Head of caudate nucleus (tissue), 42 donors: ENCODE measurements at places on chromosomes 1 and 21.

DNA sequence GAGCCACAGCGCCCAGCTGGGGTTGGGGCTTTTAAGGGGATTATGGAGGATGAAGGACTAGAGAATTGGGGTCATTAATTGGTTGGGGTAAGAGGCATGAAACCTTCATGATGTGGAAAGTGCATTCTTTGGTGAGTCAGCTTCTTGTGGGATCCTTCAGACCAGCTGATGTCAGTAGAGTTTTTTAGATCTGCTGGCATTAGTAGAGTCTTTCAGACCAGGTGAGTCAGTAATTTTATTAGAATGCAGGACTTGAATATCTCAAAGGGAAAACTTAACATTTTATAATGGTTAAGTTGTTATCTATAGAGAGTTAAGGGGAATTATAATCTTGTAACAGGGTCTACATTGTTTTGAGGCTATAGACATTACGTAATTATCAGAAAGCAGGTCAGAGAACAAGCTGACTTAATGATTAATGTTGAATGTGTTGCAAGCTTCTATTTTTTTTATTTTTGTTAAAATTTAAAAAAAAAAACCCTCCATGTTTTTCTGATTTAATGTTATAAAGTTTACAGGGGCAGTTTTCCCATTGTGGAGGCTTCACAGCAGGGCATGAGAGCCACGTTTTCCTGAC, 160.9 kb upstream of the FMN2 start:
- no peak for DNase-seq

DNA sequence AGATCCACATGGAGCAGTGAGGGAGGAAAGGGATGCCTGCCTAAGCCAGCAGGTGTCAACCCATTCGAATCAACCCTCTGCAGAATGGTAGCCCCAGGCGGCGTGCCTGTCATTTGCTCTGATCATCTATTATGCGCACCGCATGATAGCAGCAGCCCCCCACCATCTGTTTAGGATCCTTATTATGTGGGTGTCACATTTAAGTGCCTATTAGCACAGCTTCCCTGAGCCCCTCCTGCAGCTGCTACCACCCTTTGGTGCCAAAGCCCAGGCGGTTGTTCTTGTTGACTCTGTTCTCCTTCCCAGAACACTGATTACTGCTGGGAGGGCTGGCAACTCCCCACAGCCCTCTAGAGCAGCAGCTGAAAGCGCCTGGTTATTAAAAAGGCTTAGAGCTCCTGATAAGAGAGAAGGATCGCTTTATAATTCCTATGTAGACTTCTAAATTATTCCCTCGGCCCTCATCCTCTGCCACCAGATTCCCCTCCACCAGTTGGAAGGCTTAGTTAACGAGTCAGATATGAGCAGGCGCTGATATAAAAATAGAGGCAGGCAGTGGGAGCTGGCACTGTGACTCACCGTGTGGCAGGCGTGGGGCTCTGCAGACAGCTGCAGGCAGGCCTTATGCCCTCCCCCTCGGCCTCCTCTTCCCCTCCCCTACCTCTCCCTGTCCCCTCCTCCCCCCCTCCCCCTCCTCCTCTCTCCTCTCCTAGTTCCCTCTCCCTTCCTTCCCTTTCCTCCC, 23.0 kb downstream of the ACTA1 start:
- peak; percentile 97 for DNase-seq

GRCh38 chr1:24903560-24903954, 26.5 kb downstream of the RUNX3 start:
- no peak for DNase-seq

- DNase-seq: no peak
Measured at GRCh38 chr1:242219298-242219901, 220.5 kb upstream of the MAP1LC3C start.

DNA sequence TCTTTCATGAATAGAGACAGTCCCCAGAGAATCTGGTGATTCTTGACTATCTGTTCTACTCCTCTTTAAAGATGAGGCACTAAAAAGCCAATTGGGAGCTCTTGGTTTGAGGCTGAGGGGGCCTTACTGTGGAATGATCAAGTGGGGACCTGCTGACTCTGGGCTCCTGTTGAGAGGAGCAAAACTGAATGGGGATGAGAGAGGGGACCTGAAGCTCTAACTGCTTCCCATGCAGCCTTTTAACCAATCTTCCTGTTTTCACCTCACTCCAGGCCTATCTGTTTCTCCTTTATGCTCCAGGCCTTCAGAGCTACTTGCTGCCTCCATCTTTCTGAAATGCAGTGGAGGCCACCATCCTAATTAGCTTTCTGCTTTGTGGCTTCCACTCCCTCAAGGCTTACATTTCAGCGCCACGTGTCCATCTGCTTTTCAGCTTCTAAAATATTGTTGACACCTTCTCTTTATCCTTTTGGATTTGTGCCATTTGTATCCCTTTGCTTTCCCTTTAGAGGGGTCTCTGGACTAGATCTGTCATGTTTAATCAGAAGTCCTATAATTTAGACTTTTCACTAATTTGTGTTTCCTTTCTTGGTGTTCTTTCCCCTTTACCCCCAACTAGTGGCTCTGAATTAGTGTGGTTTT, 145.7 kb downstream of the DHRS3 start:
- no peak for DNase-seq

DNA sequence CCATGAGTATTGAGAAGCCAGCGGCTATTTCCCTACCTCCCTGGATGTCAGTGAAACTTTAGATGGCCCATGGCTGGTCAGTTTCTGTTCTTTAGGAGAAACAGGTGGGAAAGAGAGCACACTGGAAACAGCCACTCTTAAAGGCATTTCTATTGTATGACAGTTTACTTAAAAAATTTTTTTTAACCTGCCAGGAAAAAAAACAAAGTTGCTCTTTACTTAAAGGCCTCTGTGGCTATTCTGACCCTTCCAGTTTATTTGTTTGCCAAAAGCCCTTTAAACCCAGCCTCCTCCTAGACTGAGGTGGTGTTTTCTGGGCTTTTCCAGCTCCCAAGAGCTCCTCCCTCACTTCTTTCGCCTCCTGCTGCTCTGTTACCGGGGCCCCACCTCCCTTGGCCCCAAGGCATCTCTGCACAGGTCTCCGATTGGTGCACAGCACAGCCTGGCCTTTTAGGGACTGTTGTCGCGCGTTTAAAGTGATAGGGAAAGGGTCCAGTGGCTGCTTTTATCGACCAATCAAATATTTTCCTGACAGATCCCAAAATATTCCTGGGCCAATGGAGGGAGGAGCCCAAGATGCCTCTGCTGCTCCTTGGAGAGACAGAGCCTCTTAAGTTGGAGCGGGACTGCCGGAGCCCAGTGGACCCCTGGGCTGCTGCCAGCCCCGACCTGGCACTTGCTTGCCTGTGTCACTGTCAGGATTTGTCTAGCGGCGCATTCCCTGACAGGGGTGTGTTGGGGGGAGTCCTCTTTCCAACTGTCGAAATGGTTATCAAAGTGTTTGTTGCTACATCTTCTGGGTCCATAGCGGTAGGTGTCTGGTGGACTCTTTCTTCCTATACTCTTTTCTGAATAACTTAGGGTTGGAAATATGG, at the start of gene SH3BGR:
TSS of gene SH3BGR (plus strand) at position 639 of the 875 bp plus-strand sequence. CDS start at position 766, 127 bp downstream.
- peak; percentile 50 for DNase-seq

GRCh38 chr1:244325056-244325758, 126.5 kb downstream of the ADSS2 start:
- no peak for DNase-seq

- peak; percentile 53 for DNase-seq
Measured at GRCh38 chr1:203625628-203626019, 1.0 kb upstream of the ATP2B4 start.

DNA sequence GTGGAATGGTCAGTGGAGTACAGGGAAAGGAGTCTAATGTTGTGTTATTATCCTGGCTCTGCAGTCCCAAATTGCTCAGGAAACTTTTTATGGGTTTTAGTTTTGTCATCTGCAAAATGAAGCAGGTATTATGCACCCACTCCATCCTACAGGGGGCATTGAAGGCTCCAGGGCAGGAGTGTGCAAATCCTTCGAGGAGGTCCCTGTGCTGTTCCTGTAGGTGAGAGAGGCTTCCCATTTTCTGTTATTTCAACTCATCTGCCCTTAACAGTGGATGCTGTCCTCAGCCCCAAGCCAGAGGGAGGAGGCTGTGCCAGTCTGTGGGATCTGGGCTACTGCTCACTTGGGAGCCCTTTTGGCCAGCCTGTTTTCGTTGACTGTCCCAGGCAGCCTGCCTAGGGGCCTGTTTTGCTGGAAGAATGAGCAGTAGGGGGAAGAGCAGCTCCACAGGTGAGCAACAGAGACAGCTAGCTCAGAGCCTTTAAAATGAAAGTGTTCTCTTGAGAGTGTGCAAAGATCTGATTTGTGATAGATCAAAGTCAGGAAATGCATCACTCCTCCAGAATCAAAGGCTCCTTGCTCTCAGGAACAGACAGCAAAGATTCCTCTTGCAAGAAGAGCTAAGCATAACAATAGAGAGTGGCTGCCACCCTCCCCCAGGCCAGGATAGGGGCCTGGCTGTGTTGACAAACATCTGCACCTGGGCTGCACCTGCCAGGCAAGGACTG, 317.6 kb upstream of the PROX1 start:
- DNase-seq: no peak

DNA sequence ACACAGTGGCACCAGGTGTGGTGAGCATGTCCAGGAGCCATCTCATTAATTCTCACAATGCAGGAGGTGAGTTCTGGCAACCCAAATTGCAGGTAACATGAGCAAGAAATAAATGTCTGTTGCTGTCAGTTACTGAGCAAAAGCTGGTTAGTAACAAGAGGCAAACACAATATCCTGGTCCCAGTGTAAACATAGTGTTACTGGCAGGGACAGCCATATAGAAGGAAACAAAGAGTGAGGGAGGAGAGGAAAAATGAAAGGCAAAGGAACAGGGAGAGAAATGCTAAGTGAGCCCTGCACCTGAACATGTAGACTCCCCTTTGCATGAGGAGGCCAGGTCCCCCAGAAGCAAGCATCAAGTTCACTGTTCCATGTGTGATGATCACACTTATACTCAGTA, 203.6 kb downstream of the TRABD2B start:
- no peak for DNase-seq

GRCh38 chr1:87393445-87394085, 64.9 kb downstream of the LMO4 start:
- no peak for DNase-seq

- no peak for DNase-seq
Measured at GRCh38 chr1:211237579-211237978, 21.6 kb upstream of the RCOR3 start.

DNA sequence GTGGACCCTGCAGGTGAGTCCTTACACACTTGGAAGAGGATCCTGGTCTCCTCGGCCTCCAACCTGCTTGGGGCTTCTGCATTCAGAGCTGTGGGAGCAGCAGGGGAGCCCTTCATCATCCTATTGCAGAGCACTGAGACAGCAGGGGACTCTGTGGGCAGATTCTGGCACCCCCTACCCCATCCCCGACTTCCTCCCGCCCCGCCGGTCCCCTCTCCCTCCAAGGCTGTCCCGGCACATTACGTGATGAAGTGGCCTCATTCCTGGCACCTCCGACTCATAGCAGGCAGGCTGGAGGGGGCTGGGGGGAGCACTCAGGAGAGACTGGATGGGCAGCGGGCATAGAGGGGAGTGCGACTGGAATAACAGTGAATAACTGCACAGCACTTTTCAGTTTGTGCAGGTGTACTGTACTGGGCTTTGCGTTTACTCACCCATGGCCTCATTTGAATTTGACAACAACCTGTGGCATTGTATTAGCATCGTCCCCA, 394.1 kb downstream of the MATN1 start:
- no peak for DNase-seq

DNA sequence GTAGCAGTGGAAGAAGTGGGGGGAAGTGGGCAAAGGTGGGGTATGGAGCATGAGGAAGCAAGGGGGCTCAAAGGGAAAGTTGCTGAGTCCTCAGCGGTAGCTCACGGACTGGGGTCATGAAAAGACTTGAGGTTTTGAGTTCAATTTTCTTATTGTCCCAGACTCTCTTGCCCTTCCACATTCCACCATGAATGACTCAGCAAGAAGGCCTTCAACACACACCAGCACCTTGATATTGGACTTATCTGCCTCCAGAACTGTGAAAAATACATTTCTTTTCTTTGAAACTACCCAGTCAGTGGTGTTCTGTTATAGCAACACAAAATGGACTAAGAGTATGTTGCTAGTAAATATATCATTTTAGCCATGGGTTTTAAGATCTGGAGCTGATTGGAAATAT, 17.3 kb upstream of the RHBDL2 start:
- DNase-seq: no peak

DNA sequence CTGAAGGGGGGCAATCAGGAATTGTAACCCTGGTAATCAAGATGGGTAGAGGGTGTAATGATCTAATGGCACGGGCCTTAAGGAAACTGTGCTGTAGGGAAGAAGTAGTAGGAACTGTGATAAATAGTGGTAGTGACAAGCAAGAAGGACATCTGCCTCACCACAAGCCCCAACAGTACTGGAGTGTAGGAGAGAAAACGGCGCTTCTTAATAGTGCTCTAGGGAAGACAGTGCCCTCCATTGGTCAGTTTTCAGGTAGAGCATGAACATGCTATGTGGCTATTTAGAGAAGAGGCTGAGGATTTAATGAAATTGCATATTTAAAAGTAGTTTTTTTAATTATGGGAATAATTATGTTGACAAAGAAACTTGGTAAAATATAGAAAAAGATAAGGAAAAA, 32.2 kb downstream of the SLC30A7 start:
- no peak for DNase-seq

DNA sequence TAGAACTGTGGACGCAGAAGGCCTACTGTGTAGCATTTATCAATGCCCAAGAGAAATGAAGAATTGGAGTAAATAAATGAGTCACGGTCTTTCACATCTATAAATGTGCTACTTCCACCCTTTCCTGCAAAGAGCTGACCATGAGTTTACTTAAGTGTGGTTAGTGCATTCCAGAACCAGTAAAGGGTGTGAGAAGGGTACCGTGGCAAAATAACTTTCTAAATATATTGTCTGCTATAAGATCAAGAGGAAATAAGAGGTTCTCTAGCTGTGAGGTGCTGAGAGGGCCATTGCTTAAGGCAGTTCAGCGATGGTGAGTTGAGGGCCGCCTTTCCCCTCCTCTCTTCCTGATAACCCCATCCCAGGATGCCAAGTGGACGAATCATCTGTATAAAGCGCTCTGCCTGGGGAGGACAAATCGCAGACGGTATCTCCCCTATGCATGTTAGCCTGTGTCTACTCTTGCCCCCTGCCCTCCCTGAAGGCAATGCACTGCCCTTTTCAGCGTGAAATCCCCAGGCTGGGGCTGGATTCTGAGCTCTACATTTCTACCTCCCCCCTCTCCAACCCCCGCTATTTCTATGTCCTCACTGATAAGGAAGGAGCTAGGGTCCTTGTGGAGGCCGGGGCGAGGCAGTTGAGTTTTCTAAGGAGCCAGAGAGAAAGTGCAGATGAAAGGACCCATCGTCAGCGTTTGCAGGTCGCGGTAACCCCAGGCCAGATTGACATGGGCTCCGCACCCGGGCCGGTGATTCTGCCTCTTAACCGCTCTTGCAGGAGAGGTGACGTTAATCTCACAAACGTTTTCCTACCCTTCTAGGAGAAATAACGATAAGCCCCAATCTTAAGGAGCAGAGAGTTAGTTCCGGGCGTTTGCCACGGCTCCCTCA, 1.5 kb upstream of the NCAM2 start:
- no peak for DNase-seq

DNA sequence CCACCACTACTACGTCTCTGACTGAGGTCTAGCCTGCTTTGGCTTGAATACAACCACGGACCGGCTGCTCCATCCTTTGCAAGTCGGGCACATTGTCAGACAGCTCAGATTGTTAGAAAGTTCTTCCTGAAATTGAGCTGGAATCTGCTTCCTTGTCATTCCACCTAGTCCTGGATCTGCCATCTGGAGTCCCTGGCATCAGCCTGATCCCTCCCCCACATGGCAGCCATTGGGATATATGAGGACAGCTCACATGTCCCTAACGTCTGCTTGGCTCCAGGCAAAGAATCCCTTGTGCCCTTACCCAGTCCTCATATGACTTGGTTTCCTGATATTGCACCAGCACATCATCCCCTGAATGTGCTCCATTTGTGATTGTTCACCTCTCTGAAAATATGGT, 56.3 kb upstream of the SYT6 start:
- no peak for DNase-seq

- no peak for DNase-seq
Measured at GRCh38 chr1:185674201-185674600, 60.0 kb upstream of the HMCN1 start.
